AG04450 (cell line): ENCODE measurements at places on chromosomes 6 and 20. TPM values are rescaled to one million over a fixed set of nuclear protein-coding genes. Genes with fewer than 3 reads are reported as not detected.

DNA sequence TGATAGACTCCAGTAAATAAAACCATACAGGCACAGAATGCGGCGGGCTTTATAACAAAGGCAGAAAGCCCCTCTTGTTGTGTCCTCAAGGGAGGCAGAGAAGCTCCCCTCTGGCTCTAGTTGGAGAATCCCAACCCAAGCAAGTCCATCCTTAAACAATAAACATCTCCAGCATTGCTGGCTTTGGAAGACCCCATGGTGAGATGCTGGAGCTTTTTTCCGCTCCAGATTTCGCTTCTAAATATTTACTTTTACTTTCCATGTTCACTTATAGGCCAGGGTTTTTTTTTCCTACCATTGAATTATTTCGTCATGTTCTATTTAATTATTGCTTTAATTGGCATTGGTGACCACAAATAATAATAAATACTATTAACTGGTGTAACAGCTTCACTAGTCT lies 176.2 kb downstream of the MTHFD1L start:
- no peak for DNase-seq

- no peak for DNase-seq
These were observed 43.6 kb downstream of the SOBP start for GRCh38 chr6:107533415-107534059.

- no peak for DNase-seq
These were observed 867 bp downstream of the TCF21 start for GRCh38 chr6:133889557-133890403.

DNA sequence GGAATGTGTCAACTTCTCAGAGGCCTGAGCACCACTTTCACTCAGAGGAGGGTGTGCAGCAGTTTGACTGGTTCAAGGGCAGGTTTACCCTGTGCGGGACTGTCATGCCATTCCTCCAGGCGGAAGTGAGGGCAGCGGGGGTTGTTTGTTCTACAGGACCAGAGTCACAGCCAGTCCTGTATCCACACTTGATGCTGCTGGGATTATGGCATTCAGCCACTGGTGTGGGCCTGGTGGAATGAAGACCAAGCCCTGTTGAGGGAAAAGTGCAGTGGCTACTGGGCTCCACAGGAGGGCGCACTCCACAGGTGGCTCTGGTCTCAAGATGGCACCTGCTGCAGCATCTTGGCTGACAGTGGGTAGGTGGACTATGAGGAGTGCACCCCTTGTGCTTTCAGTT lies 14.8 kb downstream of the SEMG2 start:
- DNase-seq = no peak

DNA sequence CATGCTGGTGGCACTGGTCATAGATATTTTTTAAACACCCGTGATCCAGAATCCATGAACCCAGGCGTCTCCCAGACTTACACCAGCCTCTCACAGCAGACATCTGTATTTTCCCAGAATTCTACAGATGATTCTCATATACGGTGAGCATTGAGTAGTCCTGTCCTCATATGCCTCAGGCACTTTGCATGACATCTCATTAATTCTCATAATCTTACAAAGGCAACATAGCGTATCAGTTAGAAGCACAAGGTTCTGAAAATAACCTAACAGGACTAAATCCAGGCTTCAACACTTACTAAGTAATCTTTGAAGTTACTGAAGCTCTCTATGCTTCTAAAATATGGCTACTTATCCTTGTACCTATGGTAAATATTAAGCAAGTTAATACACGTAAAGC lies 8.9 kb downstream of the NDUFAF4 start:
- no peak for DNase-seq

- no peak for DNase-seq
These were observed 101.4 kb downstream of the CDH4 start for GRCh38 chr20:61353261-61354000.

DNA sequence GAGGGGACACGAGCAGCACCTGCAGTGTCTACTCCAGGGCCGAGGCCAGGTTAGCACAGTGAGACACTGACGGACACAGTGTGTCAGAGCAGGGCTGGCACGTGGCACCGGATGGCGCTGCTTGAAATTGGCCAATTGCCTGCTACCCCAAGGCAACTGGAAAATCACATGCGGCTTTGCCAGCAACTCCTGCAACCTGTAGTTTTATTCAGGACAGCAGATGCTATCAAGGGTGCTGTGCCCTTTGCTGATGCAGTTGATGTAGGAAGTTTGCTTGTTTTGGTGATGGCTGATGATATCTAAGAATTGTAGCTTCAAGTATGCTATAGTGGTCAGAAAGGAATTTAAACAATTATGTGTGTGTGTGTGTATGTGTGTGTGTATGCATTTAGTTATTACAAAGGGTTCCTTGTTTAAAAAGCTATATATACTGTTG lies 25.9 kb downstream of the RIN2 start:
- DNase-seq = peak; percentile 59

- DNase-seq = no peak
These were observed 15.4 kb downstream of the PLCB1 start for GRCh38 chr20:8147476-8147875.

GRCh38 chr20:45892049-45892825 lies 1.1 kb downstream of the CTSA start:
- DNase-seq = no peak

- no peak for DNase-seq
These were observed 11.1 kb upstream of the SNRNP48 start for GRCh38 chr6:7578931-7579330.

- no peak for DNase-seq
These were observed 24.8 kb upstream of the VSTM2L start for GRCh38 chr20:37877832-37878772.

GRCh38 chr6:139372326-139373153 lies 1.9 kb downstream of the CITED2 start:
- DNase-seq = no peak

- DNase-seq = no peak
These were observed 488.0 kb downstream of the BCKDHB start for GRCh38 chr6:80594461-80594860.

DOK5 gene
- polyA plus RNA-seq = 1.9 and 2.1 TPM in 2 replicates

BTNL2 gene
- not detected in 2 replicates for polyA plus RNA-seq

HTR1B gene
- 0.86 and 1.5 TPM in 2 replicates for polyA plus RNA-seq

BEND6 gene
- 9.2 and 15.4 TPM in 2 replicates for polyA plus RNA-seq

FAM50B gene
- 4.5 and 5.5 TPM in 2 replicates for polyA plus RNA-seq

WFDC12 gene
- polyA plus RNA-seq = not detected in 2 replicates

HLA-DQB1 gene
- not detected in 2 replicates for polyA plus RNA-seq

RAET1E gene
- not detected in 2 replicates for polyA plus RNA-seq

PARD6B gene
- polyA plus RNA-seq = 0.61 and 0.71 TPM in 2 replicates

TRDN gene
- polyA plus RNA-seq = not detected in 2 replicates

PSORS1C2 gene
- polyA plus RNA-seq = not detected in 2 replicates

GJA10 gene
- not detected in 2 replicates for polyA plus RNA-seq

C20orf141 gene
- not detected in 2 replicates for polyA plus RNA-seq
